SJSA1 (cell line): ENCODE measurements at places on chromosomes 16 and 17. TPM values are rescaled to one million over a fixed set of nuclear protein-coding genes. Genes with fewer than 3 reads are reported as not detected.

The GAST gene
- total RNA-seq = not detected in 2 replicates

The HOXB6 gene
- total RNA-seq = 4.8 and 7.1 TPM in 2 replicates

The WFDC1 gene
- 125 and 143 TPM in 2 replicates for total RNA-seq

The HAS3 gene
- 0.58 and 1.4 TPM in 2 replicates for total RNA-seq

The PLEKHG4 gene
- total RNA-seq = 5.0 and 15.1 TPM in 2 replicates

The ITPRIPL2 gene
- total RNA-seq = 30.5 and 34.0 TPM in 2 replicates

The KCNJ18 gene
- not detected in 2 replicates for total RNA-seq

The MT1X gene
- 42.4 and 49.3 TPM in 2 replicates for total RNA-seq

The GRIN2A gene
- total RNA-seq = not detected in 2 replicates

The EPN3 gene
- 0.03 TPM in 1 of 2 replicates, not detected in the other for total RNA-seq

DNA sequence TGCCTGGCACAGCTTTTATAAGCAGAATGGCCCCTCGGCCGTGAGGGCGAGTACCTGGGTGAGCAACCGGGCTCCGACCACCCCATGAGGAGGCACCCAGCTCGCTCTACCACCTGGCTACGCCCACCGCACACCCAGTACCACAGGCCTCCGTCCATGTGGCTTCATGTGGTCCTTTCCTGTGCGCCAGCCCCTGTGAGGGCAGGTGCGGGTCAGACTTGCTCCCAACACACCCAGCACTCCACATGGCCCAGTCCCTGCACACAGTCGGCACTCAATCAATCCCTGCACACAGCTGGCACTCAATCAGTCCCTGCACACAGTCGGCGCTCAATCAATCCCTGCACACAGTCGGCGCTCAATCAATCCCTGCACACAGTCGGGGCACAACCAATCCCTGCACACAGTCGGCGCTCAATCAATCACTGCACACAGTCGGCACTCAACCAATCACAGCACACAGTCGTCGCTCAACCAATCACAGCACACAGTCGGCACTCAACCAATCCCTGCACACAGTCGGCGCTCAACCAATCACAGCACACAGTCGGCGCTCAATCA is 4.0 kb downstream of the C1QTNF8 start:
- no peaks in the 10 kb centered on the region for H3K4me1 ChIP-seq
- H3K27me3 ChIP-seq = peaks cover 43% of the 10 kb centered on the region
- H3K27ac ChIP-seq = no peak overlapping the region
- H3K36me3 ChIP-seq = no peaks in the 10 kb centered on the region
- no peak for DNase-seq

GRCh38 chr17:64172510-64172909 is 42.6 kb upstream of the ERN1 start:
- H3K36me3 ChIP-seq = peaks cover 17% of the 10 kb centered on the region
- peaks cover 6% of the 10 kb centered on the region; the same call in 1 of the 2 replicates for H3K4me1 ChIP-seq
- no peak for DNase-seq
- no peaks in the 10 kb centered on the region for H3K27me3 ChIP-seq
- no peak overlapping the region for H3K27ac ChIP-seq
- no peak overlapping the region for H3K4me3 ChIP-seq

DNA sequence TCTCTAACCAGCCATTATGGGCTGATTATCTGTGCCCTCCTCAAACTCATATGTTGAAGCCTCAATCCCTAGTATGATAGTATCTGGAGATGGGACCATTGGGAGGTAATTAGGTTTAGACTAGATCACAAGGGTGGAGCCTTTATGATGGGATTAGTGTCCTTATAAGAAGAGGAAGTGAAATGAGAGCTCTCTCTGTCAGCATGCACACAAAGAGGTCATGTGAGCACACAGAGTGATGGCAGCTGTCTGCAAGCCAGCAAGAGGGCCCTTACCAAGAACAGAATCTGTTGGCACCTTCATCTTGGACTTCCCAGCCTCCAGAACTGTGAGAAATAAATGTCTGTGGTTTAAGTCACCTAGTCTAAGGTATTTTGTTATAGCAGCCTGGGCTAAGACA is 101.9 kb downstream of the PCTP start:
- no peak for DNase-seq
- H3K4me3 ChIP-seq = no peak overlapping the region
- H3K36me3 ChIP-seq = no peaks in the 10 kb centered on the region
- H3K27me3 ChIP-seq = no peaks in the 10 kb centered on the region

GRCh38 chr16:90077757-90078578 is 837 bp upstream of the PRDM7 start:
- DNase-seq = no peak
- H3K27ac ChIP-seq = peak overlapping the region; percentile 14; the same call in 1 of the 2 replicates
- H3K4me3 ChIP-seq = peak overlapping the region; percentile 24

- no peak overlapping the region for H3K4me3 ChIP-seq
- no peak overlapping the region for H3K27ac ChIP-seq
- peaks cover 8% of the 10 kb centered on the region for H3K4me1 ChIP-seq
- no peaks in the 10 kb centered on the region for H3K27me3 ChIP-seq
- DNase-seq = no peak
- H3K36me3 ChIP-seq = no peaks in the 10 kb centered on the region
Measured at GRCh38 chr17:76481071-76481655, 13.8 kb downstream of the AANAT start.

DNA sequence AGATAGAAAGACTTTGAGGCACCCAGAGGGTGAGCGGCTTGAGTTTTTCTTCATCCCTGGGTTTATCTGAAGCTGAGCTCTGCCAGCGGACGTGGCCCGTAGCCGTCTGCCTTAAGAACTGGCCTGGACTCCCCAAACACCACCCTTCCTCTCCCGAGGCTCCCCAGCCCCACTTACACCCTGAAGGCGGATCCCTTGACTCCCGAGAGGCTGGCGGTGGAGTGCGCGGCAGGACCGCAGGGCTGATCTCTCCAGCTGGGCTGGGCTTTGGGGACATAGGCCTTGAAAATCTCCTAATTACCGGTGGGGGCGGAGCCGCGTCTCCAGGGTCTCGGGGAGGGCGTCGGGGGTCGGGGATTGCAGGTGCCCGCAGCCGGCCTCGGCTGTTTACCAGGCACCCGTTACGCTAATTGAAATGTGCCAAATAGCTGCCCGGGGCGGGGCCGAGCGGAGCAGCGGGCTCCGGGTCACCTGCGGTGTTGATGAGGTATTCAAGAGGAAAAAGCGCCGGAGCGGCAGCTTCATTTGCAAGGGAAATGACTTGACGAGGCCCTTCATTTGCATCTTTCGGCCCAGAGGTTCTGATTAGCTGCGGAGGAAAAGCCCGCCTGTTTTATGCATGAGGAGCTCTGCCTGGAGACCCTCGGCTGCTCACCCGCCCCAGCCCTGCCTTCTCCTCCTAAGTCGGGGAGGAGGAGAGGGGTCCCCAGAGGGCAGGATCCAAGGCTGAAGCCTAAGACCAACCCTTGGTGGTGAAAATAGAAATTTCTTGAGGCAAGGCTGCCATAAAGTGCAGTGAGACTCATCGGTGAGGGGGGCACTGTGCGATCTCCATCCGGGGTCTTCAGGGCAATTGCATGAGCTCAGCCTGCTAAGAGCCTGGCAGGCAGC is 100.7 kb downstream of the MGAT5B start:
- H3K4me3 ChIP-seq = no peak overlapping the region
- no peak overlapping the region for H3K27ac ChIP-seq
- no peaks in the 10 kb centered on the region for H3K36me3 ChIP-seq
- DNase-seq = no peak

DNA sequence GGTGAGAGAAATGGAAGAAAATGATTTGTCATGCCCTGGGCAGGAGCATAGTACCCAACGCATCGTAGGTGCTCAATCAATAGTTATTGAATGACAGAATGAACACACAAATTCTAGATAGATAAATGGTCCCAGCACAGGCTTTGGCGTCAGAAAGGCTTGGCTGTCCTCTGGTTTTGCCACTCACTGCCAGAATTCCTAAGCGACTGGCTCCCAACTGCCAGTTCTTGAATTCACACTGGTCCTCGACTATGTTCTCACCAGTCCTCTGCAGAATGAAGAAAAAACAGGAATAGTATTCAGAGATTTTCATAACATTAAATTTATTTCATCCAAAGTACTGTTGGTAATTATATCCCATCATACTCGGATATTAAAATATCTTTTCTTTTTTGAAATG is 163.1 kb upstream of the NOL11 start:
- no peak overlapping the region for H3K27ac ChIP-seq
- H3K27me3 ChIP-seq = no peaks in the 10 kb centered on the region
- no peak for DNase-seq
- no peaks in the 10 kb centered on the region for H3K36me3 ChIP-seq
- no peak overlapping the region for H3K4me3 ChIP-seq
- H3K4me1 ChIP-seq = no peaks in the 10 kb centered on the region

- H3K27ac ChIP-seq = no peak overlapping the region
- H3K36me3 ChIP-seq = peaks cover 13% of the 10 kb centered on the region
- H3K27me3 ChIP-seq = no peaks in the 10 kb centered on the region
- no peak for DNase-seq
- no peak overlapping the region for H3K4me3 ChIP-seq
Measured at GRCh38 chr16:962901-963814, 7.6 kb downstream of the LMF1 start.

GRCh38 chr17:65930140-65930730 is 261.7 kb downstream of the CEP112 start:
- no peaks in the 10 kb centered on the region for H3K27me3 ChIP-seq
- peaks cover 22% of the 10 kb centered on the region for H3K4me1 ChIP-seq

GRCh38 chr16:12089492-12090150 is 113.1 kb downstream of the SNX29 start:
- no peaks in the 10 kb centered on the region for H3K36me3 ChIP-seq
- H3K27me3 ChIP-seq = no peaks in the 10 kb centered on the region
- no peak overlapping the region for H3K27ac ChIP-seq

- no peak for DNase-seq
- H3K36me3 ChIP-seq = no peaks in the 10 kb centered on the region
- H3K4me1 ChIP-seq = no peaks in the 10 kb centered on the region
- H3K27me3 ChIP-seq = no peaks in the 10 kb centered on the region
- no peak overlapping the region for H3K27ac ChIP-seq
Measured at GRCh38 chr16:12414281-12414680, 389.4 kb downstream of the CPPED1 start.

- no peak for DNase-seq
- H3K4me1 ChIP-seq = peaks cover 8% of the 10 kb centered on the region; the same call in 1 of the 2 replicates
- H3K36me3 ChIP-seq = no peaks in the 10 kb centered on the region
- no peak overlapping the region for H3K4me3 ChIP-seq
Measured at GRCh38 chr17:5033352-5034015, 1.7 kb downstream of the SLC52A1 start.

GRCh38 chr17:78788451-78788850 is 6.4 kb upstream of the CYTH1 start:
- no peak overlapping the region for H3K27ac ChIP-seq
- H3K27me3 ChIP-seq = no peaks in the 10 kb centered on the region
- no peak overlapping the region for H3K4me3 ChIP-seq

- peaks cover 10% of the 10 kb centered on the region for H3K4me1 ChIP-seq
- H3K27me3 ChIP-seq = no peaks in the 10 kb centered on the region
- peaks cover 7% of the 10 kb centered on the region for H3K36me3 ChIP-seq
- no peak overlapping the region for H3K4me3 ChIP-seq
Measured at GRCh38 chr17:2222901-2223616, 80.5 kb downstream of the SMG6 start.

GRCh38 chr16:22948603-22949368 is 134.8 kb downstream of the HS3ST2 start:
- H3K4me3 ChIP-seq = no peak overlapping the region
- H3K36me3 ChIP-seq = no peaks in the 10 kb centered on the region
- peak; percentile 57 for DNase-seq
- no peaks in the 10 kb centered on the region for H3K4me1 ChIP-seq
- no peak overlapping the region for H3K27ac ChIP-seq
